HFFc6 (cell line): ENCODE measurements at places on chromosomes 7 and 10.

- no peak for DNase-seq
Measured at GRCh38 chr10:126336801-126337200, 51.5 kb downstream of the ADAM12 start.

DNA sequence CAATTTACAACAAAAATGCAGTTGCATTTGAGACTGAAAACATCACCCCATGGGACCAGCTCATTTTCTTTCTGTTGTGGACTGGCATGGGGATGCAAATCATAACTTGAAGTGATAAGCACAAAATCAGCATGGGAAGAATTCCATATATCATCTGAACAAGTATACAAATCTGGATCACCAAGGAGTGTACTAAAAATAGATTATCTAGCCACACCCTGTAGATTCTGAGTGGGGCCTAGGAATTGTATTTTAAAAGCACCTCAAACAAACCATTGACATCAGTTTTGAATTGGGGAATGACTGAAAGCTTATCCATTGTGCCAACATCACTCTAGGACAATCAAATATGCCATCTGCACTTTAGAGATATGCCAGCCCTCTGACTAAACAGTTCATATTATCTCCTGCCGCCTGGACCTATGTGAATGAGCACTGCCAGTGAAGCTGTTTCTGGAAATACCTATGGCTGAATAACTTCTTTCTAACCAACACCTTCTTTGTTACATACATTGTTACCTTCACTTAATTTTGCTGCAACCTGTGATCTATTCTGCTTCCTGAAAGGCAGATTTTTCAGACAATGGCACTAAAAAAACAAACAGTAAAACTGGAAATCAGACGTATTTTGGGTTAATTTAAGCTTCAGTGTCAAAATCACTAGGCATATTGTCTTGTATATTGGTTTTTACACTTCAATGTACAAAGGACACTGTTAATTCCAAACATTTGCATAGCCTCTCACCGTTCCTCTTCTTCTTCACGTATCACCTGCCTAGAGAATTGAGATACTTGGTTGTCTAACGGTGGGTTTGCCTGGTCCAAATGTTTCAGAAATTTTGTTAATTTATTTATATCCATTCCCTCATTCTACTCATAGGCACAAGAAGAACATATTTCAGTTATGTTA, 42.4 kb upstream of the HGF start:
- no peak for DNase-seq

DNA sequence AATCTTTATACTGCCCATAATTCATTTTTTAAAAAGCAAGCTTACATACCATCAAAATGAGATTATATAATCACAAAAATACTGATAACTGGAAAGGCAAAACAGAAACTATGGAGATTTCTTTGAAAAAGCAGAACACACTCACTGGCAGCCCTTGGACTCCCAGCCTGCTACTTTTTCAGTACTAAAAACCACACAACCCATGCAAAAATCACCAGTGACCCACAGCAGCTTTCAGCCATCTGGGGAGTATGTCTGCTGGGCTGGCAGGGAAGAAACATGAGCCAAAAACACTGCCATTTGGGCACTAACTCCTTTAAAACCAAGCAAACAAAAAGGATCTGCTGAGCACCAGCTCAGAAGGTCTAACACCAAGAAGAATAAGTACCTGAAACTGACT, 80.0 kb upstream of the DDC start:
- DNase-seq, result no peak

DNA sequence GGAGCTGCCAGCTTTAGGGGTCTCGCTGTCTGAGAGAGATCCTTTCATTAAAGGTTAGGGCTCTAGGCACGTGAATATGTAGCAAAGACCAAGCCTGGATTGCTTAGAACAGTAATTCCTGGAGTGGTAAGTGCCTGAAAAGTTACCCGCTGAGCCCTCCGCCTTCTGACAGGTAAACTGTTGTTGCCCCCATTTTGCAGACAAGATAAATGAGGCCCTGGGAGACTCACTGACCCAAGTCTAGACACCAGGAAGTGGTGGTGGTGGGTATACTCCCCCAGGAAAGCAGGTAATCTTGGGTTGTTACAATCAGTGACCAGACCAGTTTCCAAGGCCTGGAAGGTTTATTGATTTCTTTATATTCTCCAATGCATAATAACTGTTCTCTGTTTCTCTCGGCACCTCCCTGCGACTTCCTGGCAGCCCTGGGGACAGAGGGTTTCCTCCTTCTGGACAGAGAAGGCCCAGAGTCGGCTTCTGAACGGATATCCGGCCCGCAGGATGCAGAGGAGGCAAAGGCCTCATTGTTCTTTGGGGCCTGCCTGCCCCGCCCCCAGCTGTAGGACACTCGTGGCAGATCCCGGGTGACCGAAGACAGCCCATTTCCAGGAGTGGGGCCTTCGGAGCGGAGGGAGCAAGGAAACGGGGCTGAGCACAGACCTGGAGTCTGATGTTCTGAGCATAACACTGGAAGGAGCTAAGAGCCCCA, 1.3 kb upstream of the GRK5 start:
- DNase-seq, result no peak

DNA sequence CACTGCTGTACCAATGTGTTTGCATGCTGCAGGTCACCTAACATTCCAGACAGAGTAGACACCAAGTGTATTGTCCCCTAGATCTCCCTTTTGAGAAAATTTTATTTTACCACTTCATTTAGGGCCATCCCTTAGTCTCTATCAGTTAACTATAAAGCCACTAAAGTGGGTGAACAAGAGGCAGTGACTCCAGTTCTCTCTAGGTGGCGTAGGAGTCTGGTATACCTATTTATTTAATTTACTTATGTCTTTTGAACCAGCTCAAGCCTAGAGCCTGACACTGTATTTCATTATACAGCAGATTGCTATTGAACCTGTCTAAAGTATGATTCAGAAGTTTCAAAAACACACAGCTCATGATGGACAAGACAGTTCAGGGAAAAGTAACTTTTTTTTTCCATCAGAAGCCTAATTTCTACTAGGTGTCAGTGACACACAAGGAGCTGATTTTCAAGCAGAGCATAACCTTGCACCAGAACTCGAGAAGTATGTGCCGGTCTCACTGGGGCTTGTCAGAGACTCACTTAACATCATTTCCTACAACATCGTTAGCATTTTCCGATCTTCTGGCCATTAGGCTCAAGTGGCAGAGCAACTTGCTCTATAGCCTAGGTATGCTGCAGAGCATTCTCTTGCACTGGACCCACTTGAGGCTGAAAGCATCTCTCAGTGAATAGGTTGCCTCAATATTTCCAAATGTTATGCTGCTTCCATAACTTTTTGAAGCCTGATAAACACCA, 175.4 kb downstream of the CDC14C start:
- no peak for DNase-seq

DNA sequence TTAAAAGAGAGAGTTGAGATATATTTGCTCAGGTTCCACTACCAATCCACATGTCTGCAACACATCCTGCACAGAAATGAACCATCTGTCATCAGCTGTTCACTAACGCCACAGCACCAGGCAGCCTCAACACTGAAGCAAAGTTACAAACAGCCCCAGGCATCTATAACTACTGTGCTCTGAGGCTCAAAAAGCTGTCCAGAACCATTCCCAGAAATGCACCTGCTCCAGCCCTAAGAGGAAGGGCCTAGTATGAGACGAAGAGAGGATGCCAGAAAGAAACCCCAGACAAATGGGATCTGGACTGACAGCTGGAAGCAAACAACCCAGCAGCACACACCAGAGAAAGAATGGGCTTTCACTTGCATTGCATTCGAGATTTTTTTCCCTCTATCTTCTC, 159.3 kb downstream of the ELMO1 start:
- no peak for DNase-seq

DNA sequence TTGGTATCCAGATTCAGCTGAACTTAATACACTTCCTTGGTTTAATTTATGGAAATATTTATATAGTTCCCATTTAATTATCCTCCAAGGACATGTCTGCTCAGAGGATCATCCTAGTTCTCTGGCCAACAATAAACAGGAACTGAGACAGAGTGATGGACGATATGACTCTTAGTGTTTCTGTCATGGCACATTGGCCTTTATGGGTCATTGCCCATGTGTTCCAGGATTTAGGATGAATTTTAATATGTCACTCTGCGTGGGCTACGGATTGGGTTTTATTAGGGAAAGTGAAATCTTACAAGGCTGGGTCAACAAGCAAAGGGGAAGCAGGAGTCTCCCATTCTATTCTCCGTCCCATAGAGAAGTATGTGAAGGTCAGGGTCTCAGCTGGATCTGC, 18.8 kb upstream of the TNPO3 start:
- no peak for DNase-seq

DNA sequence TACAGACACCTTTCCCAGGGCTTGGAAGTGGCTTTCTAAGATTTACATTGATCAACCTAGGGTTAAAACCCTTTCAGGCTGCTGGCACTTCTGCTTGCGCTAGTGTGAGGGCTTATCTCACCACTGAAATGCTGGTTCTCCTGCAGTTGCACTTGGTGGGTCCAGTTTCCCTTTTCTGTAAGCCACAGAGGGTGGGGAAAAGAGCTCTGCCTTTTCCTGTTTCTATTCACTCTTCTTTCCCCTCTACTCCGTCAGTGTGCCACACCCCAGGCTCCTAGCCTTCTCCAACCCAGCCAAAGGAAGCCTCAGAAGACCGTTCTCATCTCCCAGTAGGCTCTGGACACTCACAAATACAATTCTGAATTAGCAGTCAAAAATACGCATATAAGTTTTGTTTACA, 19.0 kb upstream of the CAPZA2 start:
- no peak for DNase-seq

DNA sequence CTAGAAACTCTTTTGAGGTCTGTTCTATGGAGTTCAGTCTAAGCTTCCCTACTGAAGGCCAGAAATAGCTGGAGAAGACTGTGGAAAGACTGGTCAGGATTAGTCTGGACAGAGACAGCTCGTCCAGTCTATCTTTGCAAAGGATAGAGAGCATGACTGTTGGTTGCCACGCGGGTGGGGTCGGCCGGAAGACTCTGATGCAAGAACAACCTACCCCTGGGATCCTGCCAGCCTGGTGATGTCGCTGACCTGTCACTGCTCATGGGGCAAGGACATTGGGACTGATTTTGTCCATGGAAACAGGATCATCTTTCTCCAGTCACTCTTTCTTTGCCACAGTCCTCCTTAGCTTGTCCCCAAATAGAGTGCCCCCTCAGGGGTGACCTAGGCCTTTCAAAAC, 337.6 kb upstream of the NPSR1 start:
- no peak for DNase-seq

DNA sequence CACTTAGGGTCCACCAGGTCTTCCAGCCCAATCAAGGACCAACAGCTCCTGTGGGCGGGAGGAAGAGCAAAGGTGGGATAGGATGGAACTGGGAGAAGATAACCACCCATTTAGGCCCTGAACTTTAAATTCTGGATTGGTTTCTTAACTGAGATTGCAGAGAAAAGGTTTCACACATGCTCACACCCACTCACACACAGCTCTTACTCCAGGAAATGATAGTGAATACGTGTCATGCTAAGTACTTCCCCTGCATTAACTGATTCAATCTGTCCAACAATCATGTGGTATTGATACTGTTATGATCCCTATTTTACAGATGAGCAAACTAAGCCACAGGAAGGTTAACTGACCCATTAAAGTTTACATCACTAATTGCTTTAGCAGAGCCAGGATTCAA, 4.6 kb upstream of the CYP3A4 start:
- DNase-seq, result no peak

- no peak for DNase-seq
Measured at GRCh38 chr10:8327140-8327423, 272.6 kb downstream of the GATA3 start.

DNA sequence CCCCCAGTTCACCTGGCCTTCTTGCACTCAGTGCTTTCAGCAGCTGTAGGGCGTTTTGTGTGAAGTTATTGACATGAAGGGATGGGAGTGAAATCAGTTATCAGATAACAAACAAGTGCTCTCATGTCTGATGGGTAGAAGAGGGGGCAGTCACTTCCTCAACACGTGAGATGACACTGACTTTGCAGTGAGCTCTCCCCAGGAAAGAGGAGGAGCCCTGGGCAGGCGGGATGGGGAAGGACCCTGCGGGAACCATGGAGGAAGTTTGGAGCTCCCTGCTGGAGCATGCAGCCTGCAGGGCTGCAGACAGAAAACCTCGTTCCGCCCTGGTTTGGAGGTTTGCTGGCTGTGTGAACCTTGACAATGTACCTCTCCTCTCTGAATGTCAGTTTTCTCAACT, 38.7 kb downstream of the GPR26 start:
- no peak for DNase-seq

GRCh38 chr7:101096331-101096956, 11.2 kb downstream of the TRIM56 start:
- DNase-seq, result no peak

DNA sequence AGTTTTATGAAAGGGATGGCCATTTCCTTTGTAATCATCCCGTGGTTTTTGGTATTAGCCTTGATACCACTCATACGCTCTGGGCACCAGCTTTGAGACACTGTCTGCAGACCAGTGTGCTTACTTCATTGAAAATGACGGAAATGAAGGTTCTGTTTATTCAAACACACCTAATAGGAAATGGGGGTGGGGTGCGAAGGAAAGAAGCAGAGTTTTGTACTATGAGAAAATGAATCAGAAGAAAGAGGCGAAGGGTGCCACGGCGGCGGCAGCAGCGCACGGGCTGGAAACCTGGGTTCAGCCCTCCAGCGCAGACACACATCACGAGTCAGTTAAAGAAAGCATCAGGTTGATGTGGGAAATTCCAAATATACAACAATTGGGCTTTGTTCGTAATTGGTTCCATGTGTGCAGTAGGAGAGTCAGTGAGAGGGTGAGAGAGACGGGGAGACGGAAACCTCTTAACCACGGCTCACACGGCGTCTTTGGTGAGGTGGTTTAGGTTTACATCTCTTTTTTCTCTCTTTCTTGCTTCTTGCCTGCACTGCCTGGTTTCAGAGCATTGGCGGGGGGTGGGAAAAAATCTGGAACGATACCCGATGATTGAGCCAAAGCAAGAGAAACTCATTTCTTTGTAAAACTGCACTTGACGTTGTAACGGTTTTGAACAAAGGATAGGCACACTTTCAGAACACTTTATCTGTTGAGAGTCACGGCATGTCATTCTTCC, 321.2 kb downstream of the FRMD4A start:
- DNase-seq, result peak; percentile 60

DNA sequence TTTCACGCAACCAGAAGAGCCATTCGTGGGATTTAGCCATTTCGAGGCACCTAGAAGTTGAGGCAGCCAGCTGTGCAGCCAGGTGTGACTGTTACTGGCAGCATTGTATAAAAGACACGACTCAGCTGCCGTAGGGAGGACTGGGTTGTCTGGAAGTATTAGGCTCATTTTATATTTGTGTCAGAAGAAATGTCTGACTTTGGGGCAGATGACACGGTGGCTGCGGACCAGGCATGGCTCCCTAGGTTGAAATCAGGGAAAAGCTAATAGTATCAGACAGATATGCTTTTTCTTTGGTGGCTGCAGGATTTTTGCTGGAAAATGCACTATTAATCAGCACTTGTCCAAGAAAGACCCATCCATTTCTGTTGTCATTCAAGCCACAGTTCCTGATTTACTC, 4.2 kb upstream of the DPYSL4 start:
- no peak for DNase-seq

GRCh38 chr7:117401293-117402002, 25.8 kb downstream of the ASZ1 start:
- DNase-seq, result no peak
